ENCODE measurements at places on chromosomes 4 and X.

- no peak for DNase-seq
These were observed 322.4 kb downstream of the ARHGAP10 start for GRCh38 chr4:148054275-148054674.

GRCh38 chr4:183611210-183611830 lies 47.7 kb downstream of the RWDD4 start:
- no peak for DNase-seq

DNA sequence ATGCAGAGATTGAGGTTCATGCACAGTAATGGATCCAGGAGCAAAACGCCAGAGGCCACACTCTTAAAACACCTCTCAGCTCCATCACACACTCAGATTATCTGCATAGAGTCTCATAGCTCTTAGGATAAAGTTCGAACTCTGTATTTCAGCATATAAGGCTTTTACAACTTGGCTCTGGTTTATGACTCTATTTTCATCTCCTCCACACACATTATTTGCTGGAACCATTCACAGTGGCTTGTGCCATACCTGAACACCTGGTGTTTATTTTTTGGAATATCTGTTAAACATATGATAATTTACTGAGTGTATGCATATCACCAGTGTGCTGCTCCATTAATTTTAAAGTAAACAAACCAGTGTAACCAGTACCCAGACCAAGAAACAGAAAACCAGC lies 27.2 kb downstream of the RASL11B start:
- no peak for DNase-seq

DNA sequence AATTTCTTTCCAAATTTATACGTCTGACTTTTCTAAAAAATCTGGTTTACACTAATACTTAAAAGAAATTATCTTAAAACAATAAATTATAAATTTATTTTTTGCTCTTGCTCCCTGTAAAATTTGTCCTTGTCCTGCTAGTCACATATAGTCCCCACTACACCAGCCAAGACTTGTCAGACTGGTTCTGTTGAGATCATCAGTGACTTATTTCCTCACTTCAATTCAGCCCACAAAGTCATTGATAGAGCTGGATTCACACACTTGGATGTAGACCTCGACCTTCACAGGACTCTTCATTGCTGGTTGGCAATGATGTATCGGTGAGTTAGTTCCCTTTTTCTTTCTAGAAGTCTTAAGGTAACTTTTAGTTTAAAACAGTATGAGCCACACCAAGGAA lies at the start of gene TMPRSS11E:
TMPRSS11E (plus strand) TSS at position 263 of the 400 bp plus-strand sequence; CDS start at position 313, 50 bp downstream.
- DNase-seq: no peak

DNA sequence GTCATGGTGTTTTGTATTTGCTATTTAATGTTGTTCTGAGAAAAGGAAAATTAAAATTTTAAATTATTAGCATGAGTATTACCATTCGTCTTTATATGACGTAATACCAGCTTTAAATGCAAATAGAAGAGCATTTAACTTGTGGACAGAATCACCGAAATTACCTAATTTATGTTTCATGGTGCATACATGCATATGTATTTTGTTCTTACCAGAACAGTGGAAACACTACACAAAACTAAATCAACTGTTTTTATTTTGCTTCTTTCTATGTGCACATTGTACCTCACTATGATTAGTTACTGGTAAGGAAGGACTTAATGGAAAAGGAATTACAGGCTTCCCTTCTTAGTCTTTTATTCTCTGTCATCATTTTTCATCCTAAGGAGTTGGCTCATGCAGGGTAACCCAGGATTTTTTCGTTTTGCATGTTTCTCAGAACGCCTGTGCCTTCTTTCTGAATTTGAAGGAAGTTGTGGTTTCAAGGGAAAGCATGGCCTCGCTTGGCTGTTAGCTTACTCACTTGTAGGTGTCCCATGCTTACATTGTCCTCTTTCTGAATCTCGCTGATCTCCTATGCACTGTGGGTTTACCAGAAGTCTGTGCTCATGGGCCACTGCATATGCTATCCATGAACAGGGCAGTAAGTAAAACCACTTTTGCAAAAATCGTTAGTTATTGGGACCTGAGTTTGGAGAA lies 300.0 kb upstream of the PUDP start:
- no peak for DNase-seq

- DNase-seq: no peak
These were observed 33.6 kb downstream of the CLCN4 start for GRCh38 chrX:10190367-10190766.

GRCh38 chr4:41887821-41888686 lies 47.2 kb upstream of the TMEM33 start:
- peak; percentile 32 for DNase-seq

DNA sequence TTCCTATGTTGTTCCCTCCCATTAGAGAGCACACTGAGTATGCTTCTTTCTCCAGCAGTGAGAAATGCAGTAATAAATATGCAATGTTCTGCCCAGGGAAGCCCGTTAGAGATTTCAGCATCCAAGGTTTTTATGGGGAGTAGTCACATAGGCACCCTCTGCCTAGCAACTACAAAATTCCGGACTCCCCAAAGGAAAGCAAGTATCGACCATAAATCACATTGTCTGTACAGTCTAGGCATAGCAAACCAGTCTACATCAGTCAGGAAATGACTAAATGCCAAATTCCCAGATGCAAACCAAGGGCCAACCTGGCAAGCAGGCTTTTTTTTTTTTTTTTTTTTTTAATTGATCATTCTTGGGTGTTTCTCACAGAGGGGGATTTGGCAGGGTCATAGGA lies 34.8 kb downstream of the GPR101 start:
- DNase-seq: no peak

DNA sequence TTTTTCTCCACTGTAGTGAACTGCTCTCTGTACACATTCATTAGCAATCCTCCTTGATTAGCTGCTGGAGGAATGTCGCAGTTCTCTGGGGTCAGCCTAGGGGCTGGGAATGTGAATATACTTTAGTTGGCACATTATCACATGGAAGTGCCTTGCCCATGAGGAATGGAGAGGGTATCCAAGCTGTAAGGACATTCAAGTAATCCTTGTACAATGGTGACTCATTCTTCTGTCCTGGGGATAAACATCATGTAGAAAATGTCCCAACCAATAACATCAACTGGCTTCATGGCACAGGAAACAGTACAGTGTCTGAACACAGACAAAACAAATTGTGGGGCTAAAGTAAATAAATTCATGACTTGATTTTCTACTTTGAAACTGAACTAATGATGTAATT lies 147.1 kb downstream of the GLRA2 start:
- DNase-seq: no peak

DNA sequence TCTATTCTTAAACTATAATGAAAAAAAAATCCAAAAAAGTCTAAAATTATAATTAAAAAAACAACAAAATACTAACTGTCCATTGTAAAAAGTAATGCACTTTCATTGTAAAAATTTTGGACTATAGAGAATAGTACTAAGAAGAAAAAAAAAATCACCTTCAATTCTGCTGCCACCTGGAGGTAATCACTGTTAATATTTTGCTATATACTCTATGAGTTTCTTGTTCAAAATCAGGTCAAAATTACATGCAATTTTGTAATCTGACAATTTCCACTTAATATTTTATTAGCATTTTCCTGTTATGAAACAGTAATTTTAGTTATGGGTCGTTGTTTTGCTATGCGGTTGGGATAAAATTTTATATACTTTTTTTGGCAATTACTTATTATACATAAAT lies 62.0 kb downstream of the HTT start:
- no peak for DNase-seq

DNA sequence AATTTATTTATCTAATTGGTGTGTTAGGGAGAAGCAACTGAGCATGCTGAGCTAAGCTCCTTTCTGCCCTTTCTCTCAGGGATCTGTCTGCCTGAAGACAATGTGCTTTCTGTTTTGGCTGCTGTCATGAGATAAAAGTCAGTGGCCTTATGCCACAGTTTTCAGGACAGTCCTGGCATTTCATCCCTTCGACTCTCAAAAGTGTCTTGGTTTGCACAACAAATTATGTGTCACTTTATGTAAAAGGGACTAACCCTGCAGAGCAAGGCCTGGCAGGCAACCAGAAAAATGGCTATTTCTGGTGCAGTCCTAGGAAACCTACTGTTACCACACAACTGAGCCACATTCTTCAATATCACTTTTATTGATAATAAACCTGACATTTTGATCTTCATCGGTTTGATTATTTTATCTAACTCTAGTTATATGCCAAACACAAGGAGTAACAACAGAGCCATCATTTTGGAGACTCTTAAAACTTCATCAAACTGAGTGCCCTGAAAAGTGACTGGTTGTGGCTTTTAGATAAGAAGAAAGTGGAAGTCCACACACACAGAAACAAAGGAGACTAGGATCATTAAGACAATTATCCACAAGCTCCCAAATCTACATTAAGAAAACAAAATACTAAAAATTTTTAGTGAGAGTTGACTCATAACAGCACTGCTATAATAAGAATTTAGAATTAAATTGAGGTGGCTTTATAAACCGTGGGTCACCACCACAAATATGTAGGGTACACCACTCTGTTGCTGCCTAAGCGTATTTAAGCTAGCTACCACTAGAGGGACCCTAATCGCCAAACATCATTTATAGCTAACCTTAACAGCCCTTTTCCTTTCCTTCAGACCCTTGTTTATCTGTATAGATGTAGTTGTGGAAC lies 95.9 kb upstream of the PTPN13 start:
- DNase-seq: no peak

GRCh38 chr4:121675715-121676114 lies 21.1 kb downstream of the ANXA5 start:
- DNase-seq: no peak

GRCh38 chrX:50871922-50872453 lies 38.5 kb upstream of the BMP15 start:
- no peak for DNase-seq

DNA sequence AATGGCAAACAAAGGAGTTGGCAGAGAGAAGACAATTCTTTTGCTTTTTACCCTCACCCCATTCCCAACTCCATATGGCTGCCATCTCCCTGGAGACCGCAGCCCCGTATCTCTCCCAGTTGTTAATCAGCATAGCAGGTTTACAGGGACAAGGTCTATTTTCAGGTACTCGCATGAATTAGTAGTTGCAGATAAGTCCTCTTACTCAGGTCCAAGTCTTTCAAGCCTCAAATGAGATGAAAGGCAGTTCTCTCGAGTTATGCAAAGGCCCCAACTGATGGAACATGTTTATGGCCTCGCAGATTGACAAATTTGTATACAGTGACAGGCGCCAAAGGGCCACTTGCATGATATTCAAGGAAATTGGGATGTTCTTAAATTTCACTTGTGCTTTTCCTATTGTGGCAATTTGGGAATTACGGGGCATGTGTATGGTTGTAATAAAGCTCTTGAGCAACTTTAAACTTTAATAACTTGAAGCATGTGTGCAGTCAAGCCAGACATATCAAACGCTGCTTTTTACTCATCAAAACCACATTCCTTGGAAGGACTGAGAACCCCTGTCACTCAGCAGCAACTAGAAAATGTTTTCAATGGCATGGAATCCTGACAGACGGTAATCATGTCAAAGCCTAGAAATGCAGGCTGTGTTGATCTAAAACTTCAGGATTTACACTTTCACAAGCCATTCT lies 45.1 kb downstream of the KDR start:
- no peak for DNase-seq

DNA sequence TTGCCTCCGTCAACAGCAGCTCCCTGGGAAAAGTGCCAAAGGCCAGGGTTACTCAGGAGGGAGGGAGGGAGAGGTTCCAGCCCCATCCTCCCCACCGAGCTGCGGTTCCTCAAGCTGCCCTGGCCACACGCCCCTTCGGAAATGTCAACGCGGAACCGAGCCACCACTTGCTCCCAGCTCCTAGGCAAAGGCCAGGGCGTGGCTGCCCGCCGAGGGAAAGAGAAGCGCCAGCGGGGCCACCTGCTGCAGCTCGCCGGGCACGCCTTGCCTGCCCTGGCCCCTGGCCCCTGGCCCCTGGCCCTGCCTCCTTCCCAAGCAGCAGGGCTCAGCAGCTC lies 15.3 kb downstream of the SLC6A8 start:
- DNase-seq: no peak

GRCh38 chr4:766152-766515 lies 59.8 kb downstream of the CPLX1 start:
- no peak for DNase-seq

- no peak for DNase-seq
These were observed 102.0 kb downstream of the RTL5 start for GRCh38 chrX:72029483-72030411.

DNA sequence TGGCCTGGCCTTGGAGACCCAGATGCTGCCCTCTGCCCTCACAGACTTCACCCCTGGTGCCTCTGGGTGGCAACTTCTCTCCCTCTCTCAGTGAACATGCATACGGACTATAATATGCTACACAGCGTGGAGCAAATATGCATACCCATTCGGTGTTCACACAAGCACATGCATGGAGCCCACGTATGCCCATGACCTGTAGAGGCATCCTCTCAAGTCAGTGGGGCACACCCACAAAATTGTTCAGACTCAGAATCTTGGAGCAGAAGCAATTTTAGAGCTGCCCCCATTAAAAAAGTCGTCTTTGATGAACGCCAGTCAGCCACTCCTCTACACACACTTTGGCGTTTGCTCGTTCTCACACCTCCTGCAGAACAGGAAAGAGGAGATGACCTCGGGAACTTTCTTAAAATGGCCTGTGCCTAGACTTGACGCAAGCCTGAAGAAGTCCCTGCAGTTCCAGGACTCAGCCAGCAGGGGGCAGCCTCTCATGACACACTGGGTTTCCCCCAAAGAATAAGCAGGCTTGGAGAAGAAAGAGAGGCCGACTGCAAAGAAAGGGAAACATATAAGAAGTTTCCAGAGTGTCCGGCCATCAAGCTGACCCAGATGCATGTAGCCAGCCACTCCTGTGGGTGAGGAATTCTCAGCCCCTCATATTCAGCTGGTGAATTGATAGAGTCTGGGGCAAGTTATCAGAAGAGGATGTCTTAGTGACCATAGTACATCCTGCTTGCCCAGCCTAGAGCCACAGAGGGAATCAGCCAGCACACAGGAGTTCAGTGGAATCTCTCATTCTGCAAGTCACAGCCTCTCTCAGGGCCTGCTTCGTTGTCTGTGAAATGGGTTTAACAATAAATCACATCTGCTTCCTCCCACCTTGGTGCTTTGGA lies 17.3 kb downstream of the APLN start:
- DNase-seq: peak; percentile 60

GRCh38 chrX:53704294-53704693 lies 17.8 kb upstream of the HUWE1 start:
- DNase-seq: no peak

DNA sequence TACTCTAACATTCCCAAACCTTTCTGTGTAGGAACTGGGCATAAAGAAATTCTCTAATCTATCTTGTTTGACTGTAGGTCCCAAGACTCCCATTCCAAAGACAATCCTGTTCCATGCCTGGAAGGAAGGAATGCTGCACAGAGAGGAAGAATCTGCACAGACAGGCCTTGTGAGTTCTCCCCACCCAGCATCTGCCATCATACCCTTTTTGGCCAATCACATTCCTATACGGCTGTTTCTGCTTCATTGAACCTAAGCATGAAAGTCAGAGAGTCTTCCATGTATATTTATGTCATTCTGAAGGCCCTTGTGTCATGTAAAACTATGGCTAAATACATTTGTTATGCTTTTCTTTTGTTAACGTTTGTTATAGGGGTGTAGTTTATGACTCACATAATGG lies 667.7 kb upstream of the IGFBP7 start:
- no peak for DNase-seq

- no peak for DNase-seq
These were observed 3.0 kb downstream of the UBE2D3 start for GRCh38 chr4:102824398-102824797.
